ENCODE measurements at places on chromosomes 16 and 17. TPM values are rescaled to one million over a fixed set of nuclear protein-coding genes. Genes with fewer than 3 reads are reported as not detected.
A peak's percentile ranks its signal among the peaks of the same experiment; 100 is the strongest.

- no peaks in the 10 kb centered on the region for H3K36me3 ChIP-seq
- H3K4me1 ChIP-seq, result peaks cover 33% of the 10 kb centered on the region
- no peak for DNase-seq
- no peaks in the 10 kb centered on the region for H3K27me3 ChIP-seq
Observed at GRCh38 chr16:72977127-72977526, 70.8 kb downstream of the ZFHX3 start.

The ACAP1 gene
- 2.1 TPM for total RNA-seq

The CCL3 gene
- total RNA-seq, result not detected

- H3K36me3 ChIP-seq, result no peaks in the 10 kb centered on the region
- peaks cover 15% of the 10 kb centered on the region for H3K27me3 ChIP-seq
- no peak overlapping the region for H3K27ac ChIP-seq
- no peak overlapping the region for H3K4me3 ChIP-seq
- H3K4me1 ChIP-seq, result peaks cover 13% of the 10 kb centered on the region
Observed at GRCh38 chr16:31329671-31330552, 25.1 kb upstream of the ITGAX start.

The FAM20A gene
- total RNA-seq, result 1.3 TPM

DNA sequence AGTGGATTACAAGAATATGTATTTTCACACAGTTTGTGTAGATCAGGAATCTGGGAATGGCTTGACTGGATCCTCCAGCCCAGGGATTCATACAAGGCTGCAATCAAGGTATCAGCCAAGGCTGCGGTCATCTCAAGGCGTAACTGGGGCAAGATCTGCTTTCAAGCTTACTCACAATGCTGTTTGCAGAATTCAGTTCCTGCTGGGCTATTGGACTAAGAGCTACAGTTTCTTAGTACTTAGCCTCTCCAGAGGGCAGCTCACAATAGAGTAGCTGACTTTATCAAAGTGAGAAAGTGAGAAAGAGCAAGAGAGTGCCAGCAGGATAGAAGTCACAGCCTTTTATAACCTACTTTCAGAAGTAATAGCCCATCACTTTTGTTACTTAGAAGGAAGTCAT lies 211.0 kb downstream of the MAP2K6 start:
- H3K4me3 ChIP-seq, result no peak overlapping the region
- no peak overlapping the region for H3K27ac ChIP-seq
- no peaks in the 10 kb centered on the region for H3K36me3 ChIP-seq
- no peaks in the 10 kb centered on the region for H3K27me3 ChIP-seq
- DNase-seq, result no peak

The PRDM7 gene
- total RNA-seq, result not detected

The IGSF6 gene
- not detected for total RNA-seq

DNA sequence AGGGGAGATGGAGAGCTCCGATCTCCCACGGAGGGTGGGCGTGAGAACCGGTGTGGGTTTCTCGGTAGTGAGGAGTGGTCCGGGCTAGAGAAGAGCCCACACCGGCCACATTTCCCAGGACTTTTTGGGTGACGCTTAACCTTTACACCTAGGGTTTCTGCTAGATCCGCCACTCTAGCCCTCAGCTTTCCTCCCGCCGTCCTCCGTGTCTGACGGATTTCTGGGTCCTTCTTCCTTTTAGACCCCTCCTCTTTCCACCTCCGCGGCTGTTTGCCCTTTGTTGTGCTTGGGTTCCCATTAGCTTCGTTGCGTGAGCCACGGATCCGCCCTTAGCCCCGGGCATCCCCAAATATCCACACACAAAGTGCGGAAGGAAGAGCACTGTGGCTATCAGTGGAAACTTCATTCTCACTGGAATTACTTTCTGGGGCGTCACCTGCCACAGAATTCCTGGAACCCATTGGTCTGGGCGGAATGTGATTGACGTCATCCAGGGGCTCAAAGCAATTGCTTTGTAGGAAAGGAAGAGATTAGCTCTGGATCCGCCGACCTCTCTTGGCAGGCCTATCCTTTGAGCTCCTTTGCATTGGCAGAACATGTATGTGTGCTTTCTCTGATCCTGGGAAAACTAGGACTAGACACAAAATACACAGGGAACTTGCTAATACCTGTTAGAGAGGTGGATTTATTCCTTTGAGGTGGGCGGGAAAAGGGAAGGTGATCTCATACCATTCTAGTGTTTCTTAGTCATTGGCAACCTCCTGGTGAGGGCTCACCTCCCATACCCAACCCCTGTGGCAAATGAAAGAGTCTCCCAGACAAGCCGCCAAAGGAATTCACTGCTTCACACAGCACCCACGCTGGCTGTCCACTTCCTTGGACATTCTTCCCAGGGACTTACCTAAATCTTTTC lies 654 bp downstream of the TNFAIP1 start:
- H3K4me3 ChIP-seq, result peak overlapping the region; percentile 91
- peak; percentile 70 for DNase-seq
- peak overlapping the region; percentile 92 for H3K27ac ChIP-seq
- H3K4me1 ChIP-seq, result peaks cover 62% of the 10 kb centered on the region
- H3K27me3 ChIP-seq, result no peaks in the 10 kb centered on the region
- peaks cover 6% of the 10 kb centered on the region for H3K36me3 ChIP-seq

The FNDC8 gene
- not detected for total RNA-seq

Data from body of pancreas (tissue), 4 donors.